Dermis microvascular lymphatic vessel endothelial cell (primary cell): ENCODE measurements at places on chromosomes 3 and 15. TPM values are rescaled to one million over a fixed set of nuclear protein-coding genes. Genes with fewer than 3 reads are reported as not detected.

The SHC4 gene
- 0.25 and 0.51 TPM in 2 replicates for total RNA-seq

The TNNC1 gene
- total RNA-seq = 0.13 TPM in 1 of 2 replicates, not detected in the other

The FSTL1 gene
- total RNA-seq = 95.3 and 136 TPM in 2 replicates

GRCh38 chr3:43166406-43166805 lies 60.5 kb upstream of the POMGNT2 start:
- DNase-seq = no peak

GRCh38 chr15:39468828-39469227 lies 112.1 kb upstream of the THBS1 start:
- DNase-seq = no peak

DNA sequence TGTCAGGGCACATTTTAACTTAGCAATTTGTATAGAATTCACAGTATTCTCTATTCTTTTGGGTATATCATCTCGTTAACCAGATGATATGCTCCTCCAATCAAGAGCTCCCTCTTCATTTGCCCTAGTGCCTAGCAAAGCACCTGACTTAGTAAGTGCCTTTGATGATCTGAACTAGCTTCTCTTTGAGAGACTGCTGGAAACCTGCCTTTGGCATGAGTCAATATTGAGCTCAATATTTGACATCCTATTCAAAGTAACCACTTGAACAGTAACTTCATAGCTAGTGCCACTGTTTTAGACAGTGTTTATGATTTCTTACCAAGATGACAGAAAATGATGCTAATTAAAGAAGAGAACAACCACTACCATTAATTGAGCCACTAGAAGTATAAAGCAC lies 696.3 kb upstream of the UBE2E2 start:
- no peak for DNase-seq

GRCh38 chr3:11635680-11636393 lies 7.9 kb downstream of the VGLL4 start:
- no peak for DNase-seq

DNA sequence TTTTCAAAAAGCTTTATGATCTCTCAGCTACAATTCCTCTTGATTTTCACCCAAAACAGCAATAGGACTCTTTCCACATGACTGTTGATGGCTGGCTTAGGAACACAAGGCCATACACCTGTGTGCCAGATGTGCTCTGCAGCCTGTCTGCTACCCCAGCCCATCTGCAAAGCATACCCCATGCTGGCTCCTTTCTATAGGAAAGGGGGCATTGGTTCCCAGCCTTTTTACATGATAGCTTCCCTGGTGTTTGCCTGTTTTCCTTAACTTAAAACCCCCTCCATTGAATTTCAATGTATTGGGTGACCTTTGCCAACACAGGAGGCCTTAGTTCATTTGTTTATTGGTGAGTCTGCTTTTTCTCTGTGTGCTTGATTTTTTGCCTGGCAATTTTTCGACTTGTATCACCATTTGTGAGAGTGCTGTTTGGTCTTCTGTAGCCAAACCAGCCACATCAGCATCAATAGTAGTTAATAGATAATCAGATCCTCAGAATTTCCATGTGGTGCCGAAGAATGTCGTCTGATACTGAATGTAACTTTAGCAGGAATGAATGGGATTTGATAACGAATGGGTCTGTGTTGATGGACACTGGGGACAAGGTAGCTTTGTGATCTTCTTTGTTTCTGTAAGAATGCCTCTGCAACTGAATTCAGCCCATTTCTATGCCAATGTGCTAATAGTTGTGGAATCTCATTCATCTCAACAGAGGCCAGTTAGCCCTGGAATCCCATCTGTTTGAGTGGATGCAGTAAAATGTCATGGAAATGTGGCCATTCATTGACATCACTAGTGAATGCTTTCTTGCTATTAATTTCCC lies 272.2 kb upstream of the RARB start:
- DNase-seq = no peak

DNA sequence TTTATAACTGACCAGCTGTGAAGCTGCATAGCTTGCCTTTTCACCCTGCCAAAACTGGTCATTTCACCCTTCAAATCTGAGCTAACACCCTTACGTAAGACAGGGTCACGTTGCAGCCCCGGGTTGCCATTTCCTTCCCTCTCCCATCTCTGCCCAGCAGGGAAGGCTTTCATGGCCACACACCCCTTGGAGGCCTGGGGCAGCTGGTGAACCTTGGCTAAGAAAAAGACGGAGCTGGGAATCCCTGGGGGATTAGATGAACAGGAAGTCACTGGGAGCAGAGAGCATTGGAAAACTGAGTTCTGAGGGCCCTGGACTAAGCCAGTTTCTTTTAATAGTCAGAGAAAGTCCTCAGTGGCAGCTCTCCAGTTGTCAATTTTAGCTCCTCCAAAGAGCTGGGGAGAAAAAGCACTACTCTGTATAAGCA lies 67.8 kb downstream of the TTC23 start:
- no peak for DNase-seq
